ENCODE measurements at places on chromosomes 7 and 10. TPM values are rescaled to one million over a fixed set of nuclear protein-coding genes. Genes with fewer than 3 reads are reported as not detected.

The ANKRD61 gene
- total RNA-seq: not detected

The NCF1 gene
- 2.9 TPM for total RNA-seq

The TMEM176A gene
- 118 TPM for total RNA-seq

The TAS2R41 gene
- total RNA-seq: not detected

DNA sequence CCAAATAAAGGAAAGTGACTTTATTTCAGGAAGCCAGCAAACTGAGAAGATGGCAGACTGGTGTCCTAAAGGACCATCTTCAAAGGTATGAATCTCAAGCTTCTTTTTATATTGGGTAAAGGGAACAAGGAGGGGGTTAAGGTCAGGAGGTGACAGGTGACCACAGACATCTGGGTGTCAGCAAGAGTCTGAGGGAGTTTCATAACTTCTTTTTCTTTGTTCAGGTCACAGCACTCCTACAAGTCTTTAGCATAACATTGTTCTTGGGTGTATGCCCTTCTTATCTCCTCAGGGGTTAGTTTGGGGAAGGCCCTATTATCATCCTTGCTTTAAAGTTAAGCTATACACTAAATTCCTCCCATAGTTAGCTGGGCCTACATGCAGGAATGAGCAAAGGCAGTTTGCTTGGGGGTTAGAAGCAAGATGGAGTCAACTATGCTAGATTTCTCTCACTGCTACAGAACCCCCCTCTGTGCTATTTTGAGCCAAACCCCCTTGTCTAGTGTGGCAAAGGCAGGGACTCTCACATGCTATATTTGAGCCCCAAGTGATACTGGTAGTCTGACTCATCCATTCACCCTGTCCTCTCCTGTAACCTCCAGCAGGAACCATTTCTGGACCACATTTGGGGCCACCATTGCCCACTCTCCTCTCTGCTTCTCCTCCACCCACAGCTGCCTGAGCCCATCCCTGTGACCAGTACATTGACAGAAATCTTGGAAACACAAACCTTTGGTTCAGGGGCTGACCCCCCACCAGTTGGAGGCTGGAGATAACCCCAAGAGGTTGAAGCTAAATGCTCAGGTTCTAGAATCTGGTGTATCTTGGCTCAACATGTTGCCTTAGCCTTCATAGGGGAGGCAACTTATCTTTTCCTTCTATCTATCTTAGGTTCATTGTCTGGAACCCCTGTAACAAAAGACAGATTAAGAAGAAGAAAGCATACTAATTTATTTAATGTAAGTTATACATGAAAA lies 55.5 kb upstream of the LRGUK start:
- no peak for DNase-seq

GRCh38 chr10:95134490-95134889 lies 59.5 kb upstream of the ACSM6 start:
- DNase-seq: no peak

DNA sequence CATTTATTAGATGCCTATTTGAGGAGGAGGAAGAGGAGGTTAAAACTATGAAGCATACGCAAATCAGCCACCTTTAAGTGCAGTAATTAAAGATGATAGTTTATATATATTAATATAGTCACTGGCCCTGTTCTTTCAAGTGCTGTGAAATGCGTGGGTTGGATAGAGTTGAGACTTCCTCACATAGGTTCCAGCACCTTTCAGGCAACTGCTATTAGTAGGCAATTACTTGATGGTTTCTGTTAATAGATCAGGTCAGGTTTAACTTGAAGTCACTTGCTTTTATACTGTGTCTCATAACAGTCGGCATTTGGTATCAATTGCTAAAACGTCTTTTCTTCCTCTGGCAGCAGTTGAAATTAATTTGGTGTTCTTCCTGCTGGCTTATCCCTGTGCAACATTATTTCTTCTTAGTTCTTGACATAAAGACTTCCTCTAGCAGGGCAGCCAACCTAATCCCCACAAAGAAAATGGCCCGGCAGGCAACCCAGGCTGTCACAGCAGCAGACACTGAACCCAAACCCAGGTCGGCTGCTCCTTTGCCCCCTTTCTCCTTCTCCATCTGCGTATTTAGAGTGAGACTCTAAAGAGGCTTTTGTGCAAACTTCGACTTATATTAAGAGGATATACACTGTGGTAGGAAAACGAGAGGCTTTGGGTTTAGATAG lies 35.3 kb upstream of the BET1 start:
- no peak for DNase-seq

DNA sequence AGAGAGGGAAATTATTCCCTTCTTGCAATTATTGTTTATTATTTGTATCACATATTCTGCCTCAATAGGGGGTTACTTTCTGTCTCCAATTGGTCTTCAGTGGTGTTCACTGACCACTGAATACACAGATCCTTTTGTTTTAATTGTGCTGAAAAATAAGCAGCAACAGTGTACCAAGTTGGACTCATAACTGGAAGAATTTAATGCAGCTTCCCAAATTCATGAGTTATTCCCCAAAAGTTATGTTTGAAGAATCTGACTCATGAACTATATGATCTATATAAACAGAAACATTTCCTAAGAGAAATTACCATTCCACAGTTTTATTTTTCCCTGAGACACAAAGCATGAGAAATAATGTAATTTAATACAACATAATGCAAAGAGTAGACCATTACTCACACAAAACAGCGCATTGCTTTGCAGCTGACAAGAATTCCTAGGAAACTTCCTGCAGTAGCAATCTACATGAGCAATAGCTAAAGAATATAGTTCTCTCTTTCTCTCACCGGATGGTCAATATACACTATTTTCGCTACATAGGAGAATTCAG lies 479.2 kb downstream of the HTR7 start:
- DNase-seq: no peak

DNA sequence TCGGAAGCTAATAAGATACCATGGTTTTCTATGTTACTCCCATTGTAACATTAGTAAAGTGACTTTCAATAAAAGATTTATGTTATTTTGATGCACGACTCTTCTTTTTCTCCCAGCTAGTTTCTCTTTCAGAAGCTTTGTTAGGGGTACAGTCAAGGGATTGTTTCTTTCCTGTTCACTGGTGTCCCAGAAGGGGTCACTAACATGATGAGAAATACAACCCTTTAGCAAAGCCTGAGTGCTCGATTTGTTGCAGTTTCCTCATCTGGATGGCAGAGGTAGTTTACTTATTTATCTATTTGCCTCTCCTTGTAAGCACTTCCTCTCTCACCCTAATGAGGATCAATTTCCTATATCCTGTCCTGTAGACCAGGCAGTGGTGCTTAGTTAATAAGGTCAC lies 17.0 kb downstream of the SRI start:
- DNase-seq: no peak

GRCh38 chr10:27504808-27505460 lies 830 bp downstream of the RAB18 start:
- DNase-seq: no peak

DNA sequence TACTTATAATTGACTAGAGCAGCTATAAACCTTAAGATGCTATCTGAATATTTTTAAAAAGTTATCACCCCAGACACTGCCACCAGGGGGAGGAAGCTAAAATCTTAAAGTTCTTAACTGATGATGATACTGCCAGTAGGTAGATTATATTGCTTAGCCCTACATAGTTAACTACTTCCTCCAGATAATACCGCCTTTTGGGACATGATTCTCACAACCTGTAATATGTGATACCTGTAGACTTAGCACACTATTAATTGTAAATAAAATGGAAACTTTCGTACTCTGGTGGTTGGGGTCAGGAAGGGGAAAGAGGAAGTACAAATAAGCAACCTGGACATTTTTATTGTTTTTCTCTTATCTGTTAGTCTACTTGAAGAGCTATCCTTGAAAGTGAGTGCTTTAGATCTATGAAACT lies 268.9 kb downstream of the ADK start:
- no peak for DNase-seq

- no peak for DNase-seq
These were observed 587.9 kb downstream of the PHTF2 start for GRCh38 chr7:78386520-78386919.

DNA sequence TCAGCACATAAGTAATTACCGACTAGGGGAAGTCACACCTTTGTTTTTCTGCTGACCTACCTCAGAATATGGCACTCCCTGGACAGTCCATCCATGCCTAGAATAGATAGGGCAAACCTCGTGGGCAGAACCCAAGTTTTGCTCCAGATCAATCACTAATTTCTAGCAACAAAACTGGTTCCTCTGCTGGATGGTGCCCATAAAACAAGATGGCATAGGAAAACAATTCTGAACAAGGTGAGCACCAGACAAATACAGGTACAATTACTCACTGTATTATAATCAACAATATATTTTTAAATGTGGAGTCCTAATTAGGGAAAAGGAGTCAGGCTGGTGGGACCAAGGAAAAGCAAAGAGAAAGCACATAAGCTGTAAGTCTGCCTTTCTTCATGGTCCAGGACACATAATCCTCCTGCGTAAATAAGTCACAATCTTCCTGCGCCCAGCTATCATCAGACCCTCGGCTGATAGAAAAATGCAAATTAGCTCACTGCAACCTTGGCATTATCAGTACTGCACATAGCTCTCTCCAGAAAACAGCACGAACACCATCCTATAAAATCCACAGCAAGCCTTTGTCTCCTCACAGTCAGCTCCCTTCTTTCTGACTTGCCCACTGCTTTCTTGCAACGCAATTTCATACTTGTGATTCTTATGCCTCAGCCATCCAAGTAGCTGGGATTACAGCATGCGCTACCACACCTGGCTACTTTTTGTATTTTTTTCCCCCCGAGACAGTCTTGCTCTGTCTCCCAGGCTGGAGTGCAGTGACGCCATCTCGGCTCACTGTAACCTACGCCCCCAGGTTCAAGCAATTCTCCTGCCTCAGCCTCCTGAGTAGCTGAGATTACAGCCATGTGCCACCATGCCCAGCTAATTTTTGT lies 15.1 kb downstream of the URGCP start:
- no peak for DNase-seq

DNA sequence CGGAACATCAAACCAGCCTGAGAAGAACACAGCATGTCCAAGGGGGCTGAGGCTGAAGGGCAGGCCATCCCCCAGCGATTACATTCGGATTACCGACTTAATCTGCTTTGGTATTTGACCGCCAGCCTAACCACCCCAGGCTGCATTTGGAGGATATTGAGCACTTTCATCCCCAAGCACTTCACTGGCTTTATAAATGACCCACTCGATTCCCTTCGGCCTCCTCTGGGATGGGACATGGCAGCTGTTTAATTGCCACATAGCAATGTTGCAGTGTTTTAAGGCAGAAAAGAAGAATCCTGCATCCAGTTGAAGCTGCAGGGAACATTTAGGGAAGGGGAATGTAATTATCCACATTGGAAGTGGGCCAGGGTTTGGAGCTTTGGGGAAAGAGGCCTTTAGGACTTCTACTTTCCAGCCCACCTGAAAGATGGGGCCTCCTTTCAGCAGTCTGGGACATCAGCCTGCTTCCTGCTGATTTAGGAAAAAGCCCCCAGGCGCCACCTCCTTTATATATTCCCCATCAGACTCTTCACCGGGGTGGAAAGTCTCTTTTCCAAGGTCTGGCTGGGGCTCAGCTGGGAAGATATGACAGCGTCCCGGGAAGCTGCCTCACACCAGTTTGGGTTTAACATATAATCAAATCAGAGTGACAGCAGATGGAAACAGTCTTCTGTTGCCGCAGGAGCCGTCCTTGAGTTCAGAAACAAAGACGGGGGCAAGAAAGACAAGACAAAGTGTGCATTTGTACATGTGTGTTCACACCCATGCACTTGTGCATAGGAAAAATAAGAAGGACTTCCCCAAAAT lies 9.2 kb downstream of the DPCD start:
- DNase-seq: no peak
